Ureter (tissue), 1 donor: ENCODE measurements at places on chromosomes 12 and 14.

DNA sequence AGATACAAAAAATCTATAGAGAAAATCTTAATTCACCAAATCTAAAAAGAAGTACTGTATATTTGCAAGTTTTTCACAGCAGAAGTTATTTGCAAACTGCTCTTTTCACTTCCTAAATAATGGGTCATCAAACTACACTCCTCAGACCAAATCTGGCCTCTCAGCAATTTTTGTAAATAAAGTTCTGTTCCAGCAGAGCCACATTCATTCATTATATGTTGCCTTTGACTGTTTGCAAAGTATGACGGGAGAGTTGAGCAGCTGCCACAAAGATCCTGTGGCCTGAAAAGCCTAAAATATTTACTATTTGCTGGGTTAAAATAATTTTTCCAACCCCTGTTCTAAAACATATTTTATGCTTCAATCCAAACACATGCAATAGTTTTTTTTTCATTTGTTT is 1222.3 kb upstream of the SEL1L start:
- no peak for DNase-seq

- DNase-seq = no peak
Measured at GRCh38 chr14:71988939-71989338, 56.7 kb downstream of the RGS6 start.

GRCh38 chr14:80049055-80049454 is 162.2 kb downstream of the DIO2 start:
- DNase-seq = no peak

GRCh38 chr14:50366589-50366988 is 30.1 kb downstream of the CDKL1 start:
- DNase-seq = peak; percentile 17

GRCh38 chr12:106139422-106140171 is 843 bp upstream of the NUAK1 start:
- peak; percentile 81 for DNase-seq

DNA sequence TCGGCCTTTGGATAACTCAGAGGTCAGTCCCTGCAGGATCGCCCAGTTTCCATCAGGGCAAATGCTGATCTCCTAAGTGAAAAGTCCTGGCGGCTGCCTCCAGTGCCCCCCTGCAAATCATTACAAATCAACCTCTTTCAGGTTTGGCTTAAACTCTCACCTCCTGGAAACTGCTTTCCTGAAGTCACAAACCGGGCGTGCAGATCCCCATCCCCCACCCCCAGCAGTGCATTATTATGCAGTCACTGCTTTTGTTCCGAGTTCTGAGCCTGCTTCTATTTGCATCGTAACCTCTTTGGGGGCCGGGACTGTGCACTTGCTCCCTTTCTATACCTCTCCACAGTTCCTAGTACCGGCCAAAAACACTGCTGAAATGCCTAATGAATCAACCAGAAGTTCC is at the start of gene USP44:
Gene USP44, minus strand, starts transcription at position 172 of the 400 bp plus-strand sequence. CDS start 17,220 bp downstream, outside the sequence.
- no peak for DNase-seq

DNA sequence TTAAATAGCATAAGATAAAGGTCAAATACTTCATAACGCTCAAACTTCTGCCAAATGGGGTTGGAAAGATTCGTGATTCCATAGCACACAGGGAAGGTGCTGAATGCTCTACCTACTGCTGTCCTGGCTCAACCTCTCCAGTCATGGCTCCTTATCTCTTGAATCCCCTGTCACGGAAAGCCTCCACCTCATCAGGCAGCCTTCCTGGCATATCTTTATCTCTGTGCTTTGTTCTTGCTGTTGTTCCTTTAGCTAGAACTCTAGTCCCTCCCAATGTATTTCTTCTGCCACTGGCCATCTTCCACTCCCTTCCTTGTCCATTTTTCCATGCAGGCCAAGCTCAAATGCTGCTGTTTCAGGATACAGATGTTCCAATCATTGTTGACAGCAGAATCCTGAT is 26.9 kb upstream of the TUNAR start:
- no peak for DNase-seq

GRCh38 chr14:36662543-36663403 is 1.1 kb downstream of the PAX9 start:
- peak; percentile 51 for DNase-seq

DNA sequence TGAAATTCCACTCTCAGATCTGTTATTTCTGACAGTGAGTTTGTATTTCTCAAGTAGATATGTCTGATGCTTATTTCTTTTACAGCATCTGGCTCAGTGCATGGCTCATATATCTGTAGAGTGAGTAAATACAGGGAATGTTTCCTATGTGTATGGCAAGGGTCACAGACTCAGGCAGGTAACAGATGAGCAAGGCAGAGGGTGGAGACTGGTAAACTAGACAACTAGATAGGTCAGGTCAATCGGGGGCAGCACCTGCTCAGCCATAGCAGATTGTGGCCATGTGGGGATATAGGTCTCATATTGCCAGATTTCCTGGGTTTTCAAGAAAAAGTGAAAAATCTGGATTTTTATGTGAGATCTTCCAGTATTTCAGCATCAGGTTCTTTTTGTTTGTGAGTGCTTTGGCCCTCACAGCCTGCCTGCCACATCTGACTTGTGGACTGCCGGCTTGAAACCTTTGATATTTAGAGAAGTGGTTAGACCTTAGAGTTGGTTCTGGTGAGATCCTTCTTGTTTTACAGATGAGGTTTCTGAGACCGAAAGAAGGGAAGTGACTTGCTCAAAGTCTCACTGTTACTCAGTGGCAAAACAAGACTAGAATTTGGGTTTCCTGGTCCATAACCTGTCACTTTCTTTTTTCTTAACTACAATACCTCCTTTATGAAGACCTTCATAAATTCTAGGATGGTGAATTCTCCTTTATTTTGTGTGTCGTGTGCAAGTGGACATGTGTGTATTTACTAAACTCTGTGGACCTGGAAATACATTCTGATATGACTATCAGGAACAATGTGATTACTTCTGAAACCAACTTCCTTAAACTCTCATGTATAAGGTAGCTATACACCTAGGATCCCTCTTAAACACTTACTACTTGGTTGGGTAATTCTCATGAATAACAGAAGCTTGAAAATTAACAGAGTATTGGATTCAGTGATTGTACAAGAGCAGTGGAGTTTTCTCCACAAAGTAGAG is 34.4 kb downstream of the PROX2 start:
- DNase-seq = no peak

GRCh38 chr12:66071549-66071948 is 59.0 kb downstream of the LLPH start:
- DNase-seq = no peak

- DNase-seq = peak; percentile 58
Measured at GRCh38 chr14:104676694-104677511, 12.5 kb upstream of the INF2 start.

DNA sequence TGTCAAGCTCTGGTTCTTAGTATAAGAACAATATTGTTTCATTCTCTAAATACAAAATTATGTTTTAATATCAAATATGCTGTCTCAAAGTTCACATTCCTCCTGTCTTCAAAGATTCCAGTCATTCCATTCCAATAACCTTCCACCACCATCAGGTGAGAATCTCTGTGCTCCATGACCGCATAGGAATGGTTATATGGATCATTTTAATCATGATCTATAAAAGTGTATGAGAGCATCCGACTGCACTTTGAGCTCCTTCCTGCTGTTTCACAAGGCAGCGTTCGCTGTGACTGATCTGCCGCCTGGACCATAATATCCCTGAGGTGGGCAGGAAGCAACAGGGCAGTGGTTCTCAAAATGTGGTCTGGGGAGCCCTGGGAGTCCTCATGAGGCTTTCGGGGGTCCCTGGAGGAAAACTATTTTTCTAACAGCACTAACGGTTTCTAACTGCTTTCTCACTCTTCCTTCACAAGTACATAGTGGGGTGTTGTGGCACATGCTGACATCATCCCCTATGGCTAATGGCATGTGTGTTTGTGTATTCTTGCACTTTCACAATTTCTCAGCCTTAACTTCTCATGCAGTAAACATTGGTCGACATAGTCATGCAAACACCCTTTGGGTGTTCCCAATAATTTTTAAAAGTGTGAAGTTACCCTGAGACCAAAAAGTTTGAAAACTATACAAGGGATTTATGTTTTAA is 137.4 kb downstream of the ANO2 start:
- no peak for DNase-seq
